Eye (tissue), 1 donor: ENCODE measurements at places on chromosomes 5 and 9.

- DNase-seq: no peak
Observed at GRCh38 chr9:127283917-127284497, 19.4 kb downstream of the GARNL3 start.

GRCh38 chr5:126846744-126847455, 70.0 kb downstream of the LMNB1 start:
- peak; percentile 55 for DNase-seq

DNA sequence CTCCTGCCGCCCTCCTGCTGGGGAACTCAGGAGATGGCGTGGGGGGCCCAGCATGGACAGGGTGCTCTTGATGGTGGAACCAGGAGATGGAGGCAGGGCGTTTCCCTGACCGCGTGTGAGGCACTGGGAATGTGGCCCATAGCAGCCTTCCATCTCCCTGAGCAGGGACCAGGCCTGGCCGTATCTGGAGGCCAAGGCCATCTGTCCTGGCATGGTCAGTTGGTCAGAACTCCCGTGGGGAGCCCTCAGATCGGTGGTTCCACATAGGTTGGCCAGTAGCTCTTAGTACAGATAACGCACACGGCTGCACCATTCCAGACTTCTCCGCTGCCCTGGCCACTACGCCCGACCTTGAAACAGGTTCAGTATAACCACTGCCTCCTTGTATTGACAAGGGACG, 77.6 kb downstream of the KCNT1 start:
- DNase-seq: no peak

DNA sequence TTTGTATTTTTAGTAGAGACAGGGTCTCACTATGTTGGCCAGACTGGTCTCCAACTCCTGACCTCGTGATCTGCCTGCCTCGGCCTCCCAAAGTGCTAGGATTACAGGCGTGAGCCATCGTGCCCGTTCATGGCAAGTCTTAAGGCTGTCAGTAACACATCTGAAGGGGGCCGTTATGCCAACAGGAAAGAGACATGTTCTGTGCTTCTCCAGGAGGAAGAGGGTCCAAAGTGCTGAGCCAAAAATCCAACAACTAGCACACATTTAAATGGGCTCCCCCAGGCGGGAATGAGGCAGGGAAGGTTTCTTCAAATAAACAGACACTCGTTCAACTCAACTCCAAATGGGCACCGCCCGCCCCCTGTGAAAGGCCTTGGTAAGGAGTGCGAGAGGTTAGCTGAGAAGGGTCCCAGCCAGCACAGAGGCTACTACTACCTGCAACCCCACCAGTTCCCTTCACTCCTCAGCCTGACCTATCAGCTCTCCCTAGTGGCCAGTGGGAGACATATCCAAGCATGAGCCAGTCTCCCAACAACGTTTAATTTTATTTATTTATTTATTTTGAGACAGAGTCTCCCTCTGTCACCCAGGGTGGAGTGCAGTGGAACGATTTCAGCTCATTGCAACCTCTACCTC, 84.1 kb upstream of the DMRT1 start:
- DNase-seq: no peak

DNA sequence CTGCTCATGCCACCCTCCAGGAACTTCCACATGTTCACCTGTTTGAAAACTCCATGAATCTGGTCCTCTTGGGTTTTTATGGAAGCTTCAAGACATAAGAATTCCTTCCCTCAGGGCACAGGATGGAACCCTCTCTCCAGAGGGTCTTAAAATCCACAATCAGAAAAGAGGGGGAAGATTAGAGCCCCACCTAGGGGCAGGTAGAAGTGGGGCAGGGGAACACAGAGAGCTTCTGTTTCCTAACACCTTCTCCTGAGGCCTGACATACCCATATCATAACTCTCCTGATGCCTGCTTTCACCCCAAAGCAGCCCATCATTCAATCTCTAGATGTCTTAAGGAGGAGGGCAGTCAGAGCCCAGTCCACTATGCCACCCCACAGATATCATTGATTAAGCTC, 1087.7 kb upstream of the ARRDC3 start:
- DNase-seq: no peak

DNA sequence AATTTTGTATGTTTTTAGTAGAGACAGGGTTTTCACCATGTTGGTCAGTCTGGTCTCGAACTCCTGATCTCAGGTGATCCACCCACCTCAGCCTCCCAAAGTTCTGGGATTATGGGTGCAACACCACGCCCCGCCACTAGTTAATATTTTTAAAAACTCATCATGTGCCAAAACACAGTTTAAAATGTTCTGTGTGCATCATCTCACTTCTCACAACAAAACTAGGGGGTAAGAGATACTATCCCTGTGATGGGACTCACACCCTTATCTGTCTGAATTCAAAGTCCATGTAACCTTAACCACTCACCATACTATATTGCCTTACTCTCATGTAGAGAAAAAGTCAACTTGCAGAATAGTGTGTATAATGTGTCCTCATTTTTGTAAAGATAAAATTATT, 2.6 kb downstream of the PKD2L2 start:
- no peak for DNase-seq

DNA sequence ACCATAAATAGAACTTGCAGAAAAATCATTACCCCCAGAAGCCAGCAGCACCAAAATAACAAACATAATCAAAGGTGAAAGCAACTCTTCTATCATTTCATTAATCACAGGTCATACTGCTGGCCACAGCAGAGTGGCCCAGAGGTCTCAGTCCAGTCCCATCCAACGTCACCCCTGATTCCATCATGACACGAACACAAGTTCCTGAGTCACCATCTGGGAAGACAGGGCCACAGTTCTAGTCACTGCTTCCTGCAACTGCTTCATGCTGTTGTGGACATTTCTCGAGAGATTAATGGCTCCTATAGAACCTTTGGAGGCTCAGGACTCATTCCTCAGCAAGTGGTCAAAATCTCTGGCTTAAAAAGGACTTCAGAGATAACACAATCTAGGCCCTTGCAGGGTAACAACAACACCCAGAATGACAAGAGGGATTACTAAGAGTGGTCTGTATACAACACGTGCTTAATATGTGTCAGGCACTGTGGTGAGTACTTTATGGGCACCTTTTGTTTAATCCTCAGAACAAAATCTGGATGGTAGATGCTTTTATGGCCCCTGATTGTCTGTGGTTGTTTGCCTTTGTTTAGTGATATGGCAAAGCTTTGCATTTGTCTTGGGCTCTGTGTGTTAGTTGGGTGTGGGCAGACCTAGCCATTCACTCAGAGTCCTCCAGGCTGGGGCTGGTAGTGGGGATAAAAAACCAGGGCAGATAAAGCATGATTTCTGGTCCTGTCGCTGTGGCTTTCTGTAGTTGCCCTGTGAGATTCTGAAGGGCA, 184.3 kb downstream of the DAB2IP start:
- DNase-seq: no peak

GRCh38 chr9:133683586-133684120, 47.5 kb downstream of the DBH start:
- DNase-seq: no peak

DNA sequence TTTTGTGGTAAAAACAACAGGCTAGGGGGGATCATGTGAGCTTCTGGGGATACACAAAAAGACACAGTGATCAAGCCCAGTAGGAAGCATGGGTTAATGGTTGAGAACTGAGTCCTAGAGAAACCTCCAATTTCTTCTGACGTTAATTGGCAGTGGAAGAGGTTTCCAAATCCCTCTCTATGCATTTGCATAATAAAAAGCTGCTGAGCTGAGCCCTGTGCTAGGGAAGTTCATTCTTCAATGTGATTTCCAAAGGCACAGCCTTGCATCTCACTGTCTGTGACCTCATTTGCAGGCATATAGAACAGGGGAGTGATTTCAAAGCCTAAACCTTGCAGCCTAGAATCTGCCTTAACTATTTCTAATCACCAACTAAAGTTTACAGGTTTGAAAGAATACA, 812 bp downstream of the DNAH5 start:
- no peak for DNase-seq

DNA sequence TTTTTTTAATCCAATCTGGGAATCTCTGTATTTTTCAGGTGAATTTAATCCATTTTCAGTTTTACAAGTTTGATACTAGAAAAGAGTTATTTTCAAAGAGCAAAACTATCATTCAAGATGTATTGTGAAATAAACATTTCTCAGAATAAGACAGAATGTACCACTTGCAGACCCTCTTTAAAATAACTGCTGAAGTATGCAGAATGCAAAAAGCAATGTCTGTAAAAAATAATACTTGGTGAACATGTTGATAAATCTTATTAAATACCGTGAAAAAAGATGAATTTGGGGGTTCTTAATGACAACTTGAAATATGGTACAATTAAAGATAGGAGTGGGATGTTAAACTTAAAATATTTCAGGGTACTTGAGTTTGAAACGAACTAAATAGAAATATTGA, 26.1 kb upstream of the RASA1 start:
- no peak for DNase-seq

GRCh38 chr5:125274938-125275724, 528.7 kb upstream of the ZNF608 start:
- DNase-seq: peak; percentile 60

GRCh38 chr9:106333481-106333880, 529.5 kb upstream of the ZNF462 start:
- DNase-seq: peak; percentile 24
